ENCODE measurements at places on chromosomes 11 and 22.

GRCh38 chr11:495537-495931 is 11.5 kb downstream of the RNH1 start:
- no peak for DNase-seq

DNA sequence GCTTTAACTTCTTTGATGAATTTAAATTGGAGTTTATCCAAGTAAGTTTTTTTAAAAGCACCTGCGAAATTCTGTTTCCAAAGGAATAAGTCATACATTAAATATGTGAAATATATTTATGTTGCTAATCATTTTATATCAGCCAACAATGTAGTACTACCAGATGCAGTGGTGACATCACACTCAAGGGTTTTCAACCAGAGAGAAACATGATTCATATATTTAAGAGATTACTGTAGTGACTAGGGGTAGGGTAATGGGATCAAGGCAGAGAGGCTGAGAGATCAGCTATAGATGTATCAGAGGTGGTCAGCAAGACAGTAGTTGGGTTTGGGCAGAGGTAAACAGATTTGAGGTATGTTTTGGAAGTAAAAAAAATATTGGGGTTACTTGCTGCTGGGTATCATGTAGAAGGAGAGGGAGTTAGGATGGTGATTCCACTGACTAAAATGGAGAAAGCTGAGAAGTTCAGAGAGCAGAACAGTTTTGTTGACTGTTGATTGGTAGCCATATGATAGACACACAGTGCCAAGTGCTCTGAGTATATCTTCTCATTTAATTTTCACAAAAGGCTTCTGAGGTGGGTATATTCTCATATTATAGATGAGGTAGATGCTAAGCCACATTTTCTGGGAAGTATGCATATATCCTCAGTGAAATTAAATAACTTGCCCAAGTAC is 39.4 kb downstream of the CEP57 start:
- no peak for DNase-seq

- peak; percentile 31 for DNase-seq
Observed at GRCh38 chr22:24106385-24107381, 74.6 kb upstream of the SUSD2 start.

DNA sequence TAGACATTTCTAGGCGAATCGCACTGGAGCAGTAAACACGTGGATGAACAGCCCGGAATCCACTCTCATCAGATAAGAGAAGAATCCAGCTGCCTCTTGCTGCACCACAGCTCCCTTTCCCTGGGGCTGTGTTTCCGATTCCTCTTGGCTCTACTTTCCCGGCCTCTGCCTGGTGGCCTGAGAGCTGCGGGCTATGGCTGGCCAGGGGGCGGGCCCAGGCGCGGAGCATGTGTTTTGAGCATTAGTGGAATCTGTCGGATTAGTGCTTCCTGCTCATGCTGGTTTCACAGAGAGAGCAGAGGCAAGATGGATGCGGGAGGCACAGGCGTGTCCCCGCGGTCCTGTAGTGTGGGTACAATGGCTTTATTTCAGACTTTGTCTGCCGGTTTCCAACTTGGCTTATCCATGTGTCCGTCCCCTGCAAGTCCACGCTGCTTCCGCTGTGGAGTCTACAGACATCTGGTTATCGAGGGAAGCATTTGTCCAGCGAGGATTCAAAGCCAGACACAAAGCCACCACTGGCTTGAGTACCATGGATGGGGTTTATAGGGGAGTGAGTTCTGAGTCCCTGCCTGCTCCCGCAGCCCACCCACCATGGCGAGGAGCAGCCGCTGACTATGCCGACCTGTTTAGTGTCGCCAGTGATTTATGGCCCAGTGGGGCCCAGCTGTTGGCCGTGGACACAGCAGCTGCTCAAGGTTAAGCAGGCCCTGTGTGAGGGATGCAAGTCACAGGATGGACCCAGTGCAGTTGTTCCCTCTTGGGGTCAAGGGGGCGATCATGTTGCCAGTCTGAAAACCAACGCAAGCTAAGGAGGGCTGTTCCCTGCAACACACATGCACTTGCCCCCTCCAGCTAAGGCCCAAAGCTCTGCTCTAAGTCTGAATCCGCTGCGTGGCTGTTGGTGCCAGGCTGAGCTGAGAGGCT is 43.3 kb upstream of the EP300 start:
- no peak for DNase-seq

Data from T-helper 1 cell (primary cell).